ENCODE measurements at places on chromosomes 6 and 20.

- DNase-seq, result no peak
Observed at GRCh38 chr6:106727480-106728149, 98.2 kb downstream of the QRSL1 start.

DNA sequence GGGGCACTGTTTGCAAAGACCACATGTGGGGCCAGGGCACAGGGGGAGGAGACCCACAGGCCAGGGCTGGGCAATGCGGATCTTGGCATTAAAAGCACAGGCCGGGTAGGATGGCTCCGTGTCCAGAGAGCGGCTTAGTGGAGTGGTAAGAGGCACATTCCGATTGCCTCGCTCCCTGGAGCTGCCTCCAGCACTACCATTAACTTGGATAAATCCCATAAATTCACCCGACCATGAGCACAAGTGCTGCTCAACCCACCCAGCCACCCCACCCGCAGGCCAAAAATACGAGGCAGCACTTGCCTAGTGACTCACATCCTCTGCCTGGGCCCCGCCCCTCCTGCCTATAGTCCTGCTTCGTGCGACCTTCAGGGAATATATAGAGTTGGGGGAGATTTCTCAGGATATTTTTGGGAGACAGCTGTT lies 67.5 kb upstream of the QKI start:
- DNase-seq, result no peak

DNA sequence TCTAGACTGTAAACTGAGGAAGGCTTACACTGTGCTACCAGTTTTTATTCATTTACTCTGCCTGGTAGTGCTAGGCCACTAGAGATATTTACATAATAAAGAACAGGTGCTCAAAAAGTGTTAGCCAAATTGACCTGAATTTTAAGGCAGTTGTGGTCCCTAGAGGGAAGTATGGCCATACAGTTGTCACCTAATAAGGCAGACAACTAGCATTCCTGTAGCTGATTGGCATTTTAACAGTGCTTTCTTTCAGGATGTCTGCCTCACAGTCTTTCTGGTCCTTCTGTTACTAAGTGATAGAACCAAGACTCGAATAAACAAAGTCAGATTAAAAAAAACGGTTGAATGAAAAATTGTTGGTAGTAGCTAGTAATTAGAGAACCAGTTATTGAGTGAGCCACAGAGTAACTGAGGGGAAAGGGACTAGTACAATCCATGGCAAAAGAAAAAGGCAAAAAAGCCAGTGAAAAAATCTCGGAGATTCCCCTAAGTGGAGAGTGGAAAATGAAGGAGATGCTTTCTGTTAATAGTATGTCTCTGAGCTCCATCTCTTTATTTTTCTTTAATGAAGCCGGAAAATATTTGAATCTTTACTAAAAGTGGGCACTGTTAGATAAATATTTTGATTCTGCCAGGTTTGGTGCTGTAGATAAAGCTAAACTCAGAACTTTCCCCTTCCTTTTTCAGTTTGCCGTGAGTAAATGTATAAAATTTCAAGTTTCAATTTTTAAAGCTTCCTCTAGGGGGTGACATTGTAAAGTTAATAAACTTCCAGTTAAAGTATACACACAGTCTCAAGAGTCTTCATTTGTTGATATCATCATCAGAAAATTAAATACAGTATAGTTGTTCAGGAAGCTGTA lies 9.1 kb downstream of the VTA1 start:
- DNase-seq, result no peak

- DNase-seq, result no peak
Observed at GRCh38 chr6:143642403-143642802, 35.4 kb upstream of the PHACTR2 start.

- DNase-seq, result no peak
Observed at GRCh38 chr20:31537890-31538289, 23.6 kb downstream of the HM13 start.

GRCh38 chr6:28747631-28748157 lies 176.1 kb downstream of the TRIM27 start:
- no peak for DNase-seq

- DNase-seq, result no peak
Observed at GRCh38 chr6:5201271-5201670, 59.5 kb downstream of the LYRM4 start.

DNA sequence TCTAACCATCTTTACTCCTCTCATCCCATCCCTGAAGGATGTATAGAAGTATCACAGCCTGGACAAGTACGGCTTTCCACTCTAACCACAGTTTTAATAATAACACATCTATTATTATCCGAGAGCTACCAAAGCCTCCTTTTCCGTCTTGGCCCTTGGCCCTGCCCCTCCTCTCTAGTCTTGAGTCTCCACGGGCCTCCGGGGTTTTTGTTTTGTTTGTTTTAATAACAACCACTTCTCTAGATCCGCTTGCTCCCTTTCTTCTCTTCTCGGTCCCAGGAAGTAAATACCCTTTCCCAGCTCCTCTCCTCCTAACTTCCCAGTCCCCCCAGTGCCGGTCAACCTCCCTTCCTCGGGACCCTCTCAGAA lies 661 bp downstream of the LCA5 start:
- no peak for DNase-seq

GRCh38 chr20:44080646-44081267 lies 106.2 kb downstream of the JPH2 start:
- DNase-seq, result peak; percentile 77

GRCh38 chr6:114714836-114715507 lies 372.1 kb upstream of the HS3ST5 start:
- DNase-seq, result no peak

GRCh38 chr6:119482850-119483285 lies 133.3 kb upstream of the MAN1A1 start:
- DNase-seq, result no peak

- no peak for DNase-seq
Observed at GRCh38 chr6:31407699-31408098, 4.3 kb downstream of the MICA start.

DNA sequence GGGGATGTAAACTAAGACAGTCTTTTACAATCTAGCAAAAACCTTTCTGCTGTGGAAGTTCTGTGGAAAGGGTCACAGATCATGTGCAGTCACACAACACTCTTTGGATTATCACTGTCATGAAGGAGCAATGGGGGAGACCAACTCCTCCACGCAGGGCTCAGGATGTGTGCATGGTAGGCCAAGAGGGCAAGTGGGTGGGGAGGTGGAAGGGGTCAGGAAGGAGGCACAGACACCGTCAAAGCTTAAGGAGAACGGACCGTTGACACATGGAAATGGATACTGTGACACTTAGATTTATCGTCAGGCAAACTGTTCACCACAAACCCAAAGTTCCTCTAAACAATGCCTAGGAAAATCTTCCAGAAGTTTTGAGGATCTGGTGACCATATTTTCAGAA lies 215.8 kb downstream of the PAX1 start:
- no peak for DNase-seq

GRCh38 chr6:157094038-157094437 lies 229.3 kb downstream of the TMEM242 start:
- DNase-seq, result no peak

DNA sequence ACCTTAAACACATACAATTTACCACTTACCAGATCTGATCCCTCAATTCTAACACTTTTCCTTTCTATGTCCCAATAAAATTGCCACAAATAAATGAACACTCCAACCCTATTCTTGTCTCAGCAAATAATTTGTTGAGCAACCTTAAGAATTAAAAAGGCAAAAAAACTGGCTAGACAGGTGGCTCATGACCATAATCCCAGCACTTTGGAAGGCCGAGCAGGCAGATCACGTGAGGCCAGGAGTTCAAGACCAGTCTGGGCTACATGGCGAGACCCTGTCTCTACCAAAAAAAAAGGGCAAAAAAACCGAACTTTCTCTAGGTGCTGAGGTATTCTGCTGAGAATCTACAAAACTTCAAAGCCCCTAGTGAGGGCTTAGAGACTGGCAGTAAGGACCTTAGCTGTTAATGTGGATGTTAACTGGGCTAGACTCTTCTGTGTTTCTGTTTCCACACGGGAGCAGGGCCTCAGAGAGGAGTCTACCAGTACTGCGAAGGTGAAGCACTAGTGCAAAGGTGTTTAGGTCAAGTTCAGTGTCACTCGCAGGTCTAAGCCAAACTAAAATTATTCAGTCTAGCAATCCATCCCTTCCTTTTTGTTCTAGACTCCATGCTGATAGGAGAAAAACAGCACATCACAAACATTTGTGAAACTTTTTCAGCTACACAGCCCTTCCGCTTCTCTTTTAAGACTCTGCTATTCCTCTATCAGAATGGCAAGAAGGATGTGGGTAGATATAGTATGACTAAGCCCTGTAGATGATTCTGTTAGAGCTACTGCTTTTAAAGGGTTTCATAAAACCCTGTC lies 2.6 kb downstream of the FASTKD5 start:
- no peak for DNase-seq

DNA sequence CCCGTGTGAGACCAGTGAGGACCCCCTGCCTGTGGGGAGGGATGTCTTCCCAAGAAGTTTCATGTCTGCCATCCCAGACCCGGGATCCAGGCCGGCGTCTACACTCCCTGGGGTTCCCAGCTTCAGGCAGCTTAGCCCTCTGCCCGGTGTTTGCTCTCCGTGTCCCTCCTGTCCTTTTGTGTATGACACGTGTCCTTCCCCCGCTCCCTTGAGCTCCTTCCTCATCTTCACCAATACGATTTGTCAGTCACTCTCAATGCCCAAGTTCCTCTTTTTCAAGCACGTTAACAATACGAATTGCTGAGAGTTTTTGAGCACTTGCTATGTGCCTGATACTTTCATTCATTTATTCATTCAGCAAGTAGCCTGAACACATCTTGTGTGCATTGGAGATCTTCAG lies 115.6 kb upstream of the PTPN1 start:
- no peak for DNase-seq

GRCh38 chr6:36350681-36351571 lies 14.2 kb upstream of the BNIP5 start:
- no peak for DNase-seq

DNA sequence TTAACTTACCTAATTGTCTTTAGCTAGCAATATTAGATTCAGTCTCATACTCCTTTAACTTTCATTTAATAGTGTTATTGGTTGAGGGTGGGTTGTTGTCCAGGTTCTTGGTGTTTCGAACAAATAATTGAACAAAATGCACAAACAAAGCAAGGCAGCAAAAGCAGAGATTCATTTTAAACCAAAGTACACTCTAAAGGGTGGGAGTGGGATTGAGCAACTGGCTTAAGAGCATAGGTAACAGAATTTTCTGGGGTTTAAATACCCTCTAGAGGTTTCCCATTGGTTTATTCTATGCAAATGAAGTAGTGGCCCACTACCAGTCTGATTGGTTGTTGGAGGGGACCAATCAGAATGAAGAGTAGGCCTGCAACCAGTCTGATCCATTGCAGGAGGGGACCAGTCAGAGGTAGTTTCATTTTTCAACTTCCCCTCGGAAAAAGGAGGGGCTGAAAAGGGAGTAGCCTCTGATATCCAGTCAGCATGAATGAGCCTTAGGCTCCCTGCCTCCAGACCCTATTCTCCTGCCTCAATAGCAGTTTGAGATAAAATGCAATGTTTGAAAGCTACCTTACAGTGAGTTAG lies 26.3 kb upstream of the RAB23 start:
- no peak for DNase-seq

- no peak for DNase-seq
Observed at GRCh38 chr6:56904068-56904467, 50.8 kb upstream of the BEND6 start.

DNA sequence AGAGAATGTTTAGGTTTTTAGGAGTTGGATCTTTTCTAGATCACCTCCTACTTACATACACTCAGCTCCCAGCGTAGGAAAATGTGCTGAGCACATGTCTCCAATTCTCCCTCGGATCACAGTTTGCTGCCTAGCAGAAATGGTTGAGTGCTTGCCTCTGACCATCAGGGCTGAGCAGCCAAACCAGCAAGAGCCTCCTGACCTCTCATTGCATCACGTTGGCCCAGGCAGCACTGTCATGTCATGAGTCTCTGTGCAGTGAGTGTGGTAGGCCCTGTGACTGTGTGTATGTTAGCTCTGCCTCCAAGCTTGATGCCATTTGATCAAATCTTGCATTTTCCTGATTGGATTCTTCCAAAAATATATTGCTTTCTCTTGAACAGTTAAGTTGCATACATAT lies 112.0 kb downstream of the LRRC1 start:
- no peak for DNase-seq

DNA sequence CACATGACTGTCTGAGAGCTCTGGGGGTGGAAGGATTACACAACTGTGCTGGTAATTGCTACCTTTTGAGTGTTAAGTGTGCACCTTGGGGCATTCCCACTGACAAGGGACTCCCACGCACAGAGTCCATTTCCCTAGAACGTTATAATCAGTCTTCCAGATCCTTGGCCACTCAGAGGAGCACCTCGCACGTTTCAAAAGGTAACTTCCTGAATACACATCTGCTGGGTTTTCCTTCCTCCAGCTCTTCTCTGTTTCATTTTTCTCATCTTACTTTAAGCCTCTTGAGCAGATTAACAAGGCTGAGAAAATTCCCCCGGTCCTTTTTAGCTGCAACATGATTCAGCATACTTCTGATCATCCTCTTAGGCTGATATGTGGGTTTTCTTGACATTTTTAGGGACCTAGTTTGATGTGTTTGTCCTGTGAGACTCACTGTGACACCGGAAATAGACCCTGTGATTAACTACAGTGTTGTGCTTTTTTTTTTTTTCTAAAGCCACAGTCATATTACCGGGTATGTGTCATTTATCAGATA lies 98.4 kb upstream of the DUSP22 start:
- DNase-seq, result no peak

- DNase-seq, result no peak
Observed at GRCh38 chr20:25039697-25040437, 18.1 kb downstream of the ACSS1 start.

GRCh38 chr6:24584382-24584720 lies 61.6 kb downstream of the KIAA0319 start:
- DNase-seq, result peak; percentile 85

Measured in NCI-H1417 treated with DMSO at 0.1 percent for 48 hours (cell line).